Activated CD8-positive, alpha-beta memory T cell treated with anti-CD3 and anti-CD28 coated beads, Interleukin-2, amount 10 ng/mL, durations not matched to agents 7 days and 5 days (primary cell): ENCODE measurements at places on chromosomes 11 and 22.

- H3K4me3 ChIP-seq = no peak overlapping the region
- H3K27me3 ChIP-seq = peaks cover 5% of the 10 kb centered on the region
- peaks cover 4% of the 10 kb centered on the region for H3K4me1 ChIP-seq
- DNase-seq = no peak
- H3K27ac ChIP-seq = no peak overlapping the region
These were observed 3.2 kb downstream of the P2RX3 start for GRCh38 chr11:57341250-57341808.

DNA sequence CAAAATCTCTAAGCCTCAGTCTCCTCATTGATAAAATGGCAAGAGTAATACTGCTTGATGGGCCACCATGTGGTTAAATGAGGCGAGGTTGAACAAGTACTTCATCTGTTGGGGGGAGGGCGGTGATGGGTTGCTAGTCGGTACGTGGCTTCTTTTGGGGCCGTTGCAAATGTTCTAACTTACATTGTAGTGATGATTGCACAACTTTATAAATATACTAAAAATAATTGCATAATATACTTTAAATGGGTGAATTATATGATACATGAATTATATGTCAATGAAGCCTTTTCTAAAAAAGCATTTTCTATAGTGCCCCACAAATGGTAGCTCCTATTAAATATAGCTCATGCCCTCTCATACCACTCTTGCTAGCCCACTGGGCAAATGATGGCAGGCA, 6.5 kb downstream of the MS4A8 start:
- peaks cover 8% of the 10 kb centered on the region for H3K27me3 ChIP-seq
- no peak overlapping the region for H3K4me3 ChIP-seq
- H3K36me3 ChIP-seq = no peaks in the 10 kb centered on the region
- no peak for DNase-seq
- H3K4me1 ChIP-seq = no peaks in the 10 kb centered on the region

DNA sequence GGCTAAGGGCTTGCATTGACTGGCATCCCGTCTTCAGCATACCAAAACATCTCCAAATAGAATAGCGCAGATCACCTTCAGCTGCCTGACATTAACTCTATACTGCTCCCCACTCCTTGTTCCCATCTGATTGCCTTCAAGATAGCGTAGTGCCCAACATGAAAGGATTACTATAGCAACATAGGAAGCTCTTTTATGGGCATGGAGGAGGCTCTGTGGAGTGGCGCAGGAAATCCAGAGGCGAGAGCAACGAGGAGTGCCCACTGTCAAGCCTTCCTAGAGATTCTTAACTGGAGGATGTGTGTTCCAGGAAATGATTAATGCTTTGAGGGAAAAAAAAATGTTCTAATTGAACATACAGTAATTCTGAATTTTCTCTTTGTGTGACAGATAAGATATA, 213.3 kb downstream of the CADM1 start:
- DNase-seq = no peak
- no peak overlapping the region for H3K4me3 ChIP-seq
- H3K27me3 ChIP-seq = peaks cover 6% of the 10 kb centered on the region

DNA sequence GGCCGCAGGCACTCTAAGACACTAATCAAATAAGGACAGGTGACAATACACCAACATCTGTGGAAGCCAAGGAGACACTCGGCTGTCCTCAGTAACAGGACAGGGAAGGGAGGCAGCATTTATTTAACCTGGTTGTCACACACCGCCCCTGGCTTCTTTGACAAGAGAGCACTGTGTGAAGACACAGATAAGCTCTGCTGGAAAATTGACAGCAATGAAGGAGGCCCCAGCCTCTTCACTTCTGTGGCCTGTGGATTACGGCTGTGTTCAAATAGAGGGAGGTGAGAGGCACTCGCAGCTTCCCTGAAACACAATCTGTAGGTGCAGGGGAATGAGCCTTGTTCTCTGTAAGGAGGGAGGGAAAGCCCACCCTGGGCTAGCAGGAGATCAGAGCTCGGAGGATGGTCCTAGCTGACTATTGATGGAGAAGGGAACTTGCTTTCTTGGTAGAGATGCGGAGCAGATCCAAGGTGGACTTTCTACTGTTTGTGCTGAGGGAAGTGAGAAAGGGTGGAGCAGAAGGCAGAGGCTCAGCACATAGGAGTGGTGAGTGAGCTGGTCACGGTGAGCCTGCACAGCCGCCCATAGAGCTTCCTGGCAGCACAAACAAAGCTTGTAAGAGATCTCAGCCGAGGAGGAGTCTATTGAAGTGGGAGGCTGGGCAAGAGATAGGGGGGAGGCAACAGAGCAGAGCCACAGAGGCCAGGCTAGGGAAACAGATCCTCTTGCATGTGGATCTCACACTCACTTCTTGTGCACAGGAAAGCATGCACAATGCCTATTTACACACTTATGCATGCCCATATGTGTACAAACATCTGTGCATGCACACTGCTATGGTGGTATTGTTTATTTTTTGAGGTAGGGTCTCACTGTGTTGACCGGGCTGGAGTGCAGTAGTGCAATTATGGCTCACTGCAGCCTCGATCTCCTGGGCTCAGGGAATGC, 114.6 kb upstream of the THY1 start:
- no peak for DNase-seq
- H3K4me3 ChIP-seq = no peak overlapping the region
- no peaks in the 10 kb centered on the region for H3K4me1 ChIP-seq
- H3K27ac ChIP-seq = no peak overlapping the region
- H3K27me3 ChIP-seq = peaks cover 15% of the 10 kb centered on the region
- H3K36me3 ChIP-seq = no peaks in the 10 kb centered on the region

DNA sequence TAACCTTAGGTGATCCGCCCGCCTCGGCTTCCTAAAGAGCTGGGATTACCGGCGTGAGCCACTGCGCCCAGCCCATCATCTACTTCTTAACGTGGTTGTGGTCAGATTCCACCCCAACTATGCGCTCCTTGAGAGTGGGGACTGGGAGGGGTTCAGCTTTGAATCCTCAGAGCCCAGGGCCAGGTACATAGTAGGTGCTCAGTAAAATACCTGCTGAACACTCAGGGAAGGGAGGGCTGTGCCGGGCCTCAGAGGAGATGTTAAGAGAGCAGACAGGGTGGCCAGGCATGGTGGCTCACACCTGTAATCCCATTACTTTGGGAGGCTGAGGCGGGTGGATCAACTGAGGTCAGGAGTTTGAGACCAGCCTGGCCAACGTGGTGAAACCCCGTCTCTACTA, 1.2 kb upstream of the LGALS1 start:
- no peaks in the 10 kb centered on the region for H3K27me3 ChIP-seq
- H3K36me3 ChIP-seq = peaks cover 14% of the 10 kb centered on the region
- DNase-seq = no peak
- peak overlapping the region; percentile 73 for H3K27ac ChIP-seq

DNA sequence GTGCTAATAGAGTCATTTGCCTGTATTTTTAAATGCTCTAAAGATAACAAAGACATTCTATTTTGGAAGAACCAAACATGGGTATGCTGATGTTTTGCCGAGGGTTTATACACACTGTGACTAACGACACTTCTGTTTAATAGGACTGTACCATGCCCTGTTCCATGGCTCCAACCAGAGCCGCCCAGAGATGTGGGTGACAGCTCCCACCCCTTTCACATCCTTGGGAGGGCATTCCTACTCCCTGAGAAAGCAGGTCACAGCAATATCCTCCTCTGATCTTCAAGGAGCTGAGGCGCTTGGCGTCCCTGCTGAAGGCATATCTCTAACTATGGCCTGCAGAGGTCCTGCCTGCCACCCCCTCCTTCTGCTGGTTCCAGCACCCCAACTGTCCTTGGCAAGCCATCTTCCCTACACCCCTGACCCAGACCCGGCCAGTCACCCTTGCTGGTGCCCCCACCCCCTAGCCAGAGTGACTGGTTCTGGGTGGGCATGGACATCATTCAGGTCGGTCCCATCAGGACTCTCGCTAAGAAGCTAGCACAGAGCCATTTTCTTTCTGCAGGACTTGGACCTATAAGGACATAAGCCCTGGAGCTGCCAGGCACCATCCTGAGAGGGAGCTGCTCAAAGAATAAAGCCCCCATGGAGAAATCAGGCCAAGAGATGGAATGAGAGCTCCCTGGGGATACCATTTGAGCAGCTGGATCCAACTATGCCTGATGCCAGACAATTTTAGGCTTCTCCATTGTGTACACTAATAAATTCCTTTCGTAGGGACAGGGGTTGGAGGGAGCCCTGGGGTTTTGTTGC, 381.3 kb downstream of the CTTN start:
- H3K36me3 ChIP-seq = no peaks in the 10 kb centered on the region
- no peak for DNase-seq
- H3K4me1 ChIP-seq = no peaks in the 10 kb centered on the region
- no peak overlapping the region for H3K27ac ChIP-seq
- H3K4me3 ChIP-seq = no peak overlapping the region

- no peaks in the 10 kb centered on the region for H3K27me3 ChIP-seq
- H3K27ac ChIP-seq = no peak overlapping the region
- DNase-seq = no peak
These were observed 65.8 kb downstream of the SLC22A12 start for GRCh38 chr11:64656862-64657261.

- H3K36me3 ChIP-seq = no peaks in the 10 kb centered on the region
- H3K27me3 ChIP-seq = peaks cover 46% of the 10 kb centered on the region
- H3K27ac ChIP-seq = no peak overlapping the region
- DNase-seq = no peak
These were observed 8.8 kb upstream of the WNT11 start for GRCh38 chr11:76214968-76215548.

DNA sequence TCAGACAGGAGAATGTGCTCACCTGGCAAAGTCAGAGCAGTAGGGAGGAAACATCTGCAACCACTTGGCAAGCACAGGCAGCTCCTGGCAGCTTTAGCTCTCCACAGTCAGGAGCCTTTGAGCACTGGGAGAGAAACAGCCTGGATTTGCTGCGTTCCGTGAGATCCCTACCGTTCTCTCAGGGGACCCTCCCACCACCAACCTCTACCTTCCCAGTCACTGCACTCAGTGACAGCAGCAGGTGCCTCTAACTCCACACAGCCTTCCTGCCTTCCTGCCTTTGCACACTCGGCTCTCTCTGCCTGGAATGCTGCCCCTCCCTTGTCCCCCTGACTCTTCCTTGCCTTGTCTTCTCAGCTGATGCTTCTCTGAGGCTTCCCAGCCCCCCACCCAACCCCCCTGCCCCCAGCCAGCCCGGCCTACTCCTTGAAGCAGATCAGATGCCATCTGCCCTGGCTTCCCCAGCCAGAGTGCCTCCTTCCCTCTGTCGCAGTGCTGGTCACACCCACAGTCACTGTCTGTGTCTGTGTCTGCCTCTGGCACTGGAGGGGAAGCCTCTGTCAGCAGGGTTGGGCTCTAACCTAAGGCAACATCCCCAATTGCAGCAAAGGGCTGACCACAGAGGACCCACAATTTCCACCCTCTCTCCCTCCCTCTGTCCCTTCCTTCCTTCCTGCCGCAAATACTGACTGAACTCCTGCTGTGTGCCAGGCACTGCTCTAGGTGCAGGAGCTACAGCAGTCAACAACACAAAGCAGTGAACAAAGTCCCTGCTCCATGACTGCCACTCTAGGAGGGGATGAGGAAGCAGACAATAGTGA, 14.9 kb upstream of the TSKU start:
- peak overlapping the region; percentile 6 for H3K4me3 ChIP-seq
- H3K27ac ChIP-seq = peak overlapping the region; percentile 71
- peaks cover 56% of the 10 kb centered on the region for H3K4me1 ChIP-seq
- peak; percentile 80 for DNase-seq
- peaks cover 5% of the 10 kb centered on the region for H3K27me3 ChIP-seq

- no peaks in the 10 kb centered on the region for H3K27me3 ChIP-seq
- H3K36me3 ChIP-seq = peaks cover 5% of the 10 kb centered on the region
- H3K27ac ChIP-seq = no peak overlapping the region
- no peak overlapping the region for H3K4me3 ChIP-seq
These were observed 102.8 kb downstream of the WNT11 start for GRCh38 chr11:76103460-76103859.

DNA sequence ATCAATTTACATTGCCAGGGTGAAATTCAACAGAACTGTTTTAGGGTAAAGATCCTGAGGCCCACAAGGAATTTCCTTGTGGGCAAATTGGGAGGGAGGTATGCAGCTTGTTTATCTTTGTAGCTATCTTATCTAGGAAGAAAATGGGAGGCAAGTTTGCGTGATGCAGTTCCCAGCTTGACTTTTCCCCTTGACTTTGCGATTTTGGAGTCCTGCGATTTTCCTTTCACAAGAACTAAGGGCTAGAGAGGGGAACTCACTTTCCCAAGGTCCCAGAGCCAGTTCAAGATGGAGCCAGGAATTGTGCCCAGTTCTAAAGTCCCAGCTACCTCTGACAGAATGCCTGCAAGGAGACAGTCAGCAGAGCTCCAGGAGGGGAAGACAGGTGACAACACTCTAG, 30.7 kb downstream of the RIBC2 start:
- H3K27me3 ChIP-seq = peaks cover 4% of the 10 kb centered on the region
- H3K4me3 ChIP-seq = no peak overlapping the region
- H3K4me1 ChIP-seq = peaks cover 10% of the 10 kb centered on the region
- no peak overlapping the region for H3K27ac ChIP-seq
- DNase-seq = no peak

- no peaks in the 10 kb centered on the region for H3K36me3 ChIP-seq
- no peak for DNase-seq
- H3K27ac ChIP-seq = no peak overlapping the region
- no peak overlapping the region for H3K4me3 ChIP-seq
These were observed 42.6 kb downstream of the SC5D start for GRCh38 chr11:121334973-121335710.

GRCh38 chr11:65423516-65424204, 1.1 kb downstream of the NEAT1 start:
- H3K4me1 ChIP-seq = peaks cover 48% of the 10 kb centered on the region
- H3K27me3 ChIP-seq = peaks cover 2% of the 10 kb centered on the region
- peak overlapping the region; percentile 94 for H3K4me3 ChIP-seq
- H3K27ac ChIP-seq = peak overlapping the region; percentile 98

DNA sequence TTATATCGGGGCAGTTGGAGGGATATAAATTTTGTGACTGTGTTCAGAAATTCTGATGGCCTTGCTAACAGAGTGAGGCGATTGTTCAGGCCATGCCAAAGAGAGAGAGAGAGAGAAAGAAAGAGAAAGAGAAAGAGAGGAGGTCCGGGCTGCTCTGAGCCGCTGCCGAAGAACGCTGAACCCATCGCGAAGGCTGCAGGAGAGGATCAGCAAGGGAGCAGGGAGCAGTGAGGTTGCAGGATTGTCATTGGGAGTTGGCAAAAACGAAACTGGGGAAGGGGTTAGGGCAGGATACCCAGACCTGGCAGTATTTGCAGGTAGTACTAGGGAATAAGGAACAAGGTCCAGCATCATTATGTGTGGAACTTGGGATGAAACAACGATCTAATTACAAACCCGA, 537.1 kb downstream of the INSC start:
- no peak overlapping the region for H3K27ac ChIP-seq
- no peak overlapping the region for H3K4me3 ChIP-seq
- DNase-seq = no peak
- H3K4me1 ChIP-seq = peaks cover 2% of the 10 kb centered on the region
- no peaks in the 10 kb centered on the region for H3K36me3 ChIP-seq
- peaks cover 18% of the 10 kb centered on the region for H3K27me3 ChIP-seq

GRCh38 chr11:62108971-62109404, 14.8 kb upstream of the INCENP start:
- no peak overlapping the region for H3K4me3 ChIP-seq
- H3K27ac ChIP-seq = no peak overlapping the region
- no peak for DNase-seq

- H3K4me1 ChIP-seq = no peaks in the 10 kb centered on the region
- H3K36me3 ChIP-seq = no peaks in the 10 kb centered on the region
- no peak for DNase-seq
- no peak overlapping the region for H3K27ac ChIP-seq
- H3K4me3 ChIP-seq = no peak overlapping the region
These were observed 1071.2 kb downstream of the LRRC4C start for GRCh38 chr11:40388097-40388818.
